SK-MEL-5 (cell line): ENCODE measurements at places on chromosomes 6 and 20.

DNA sequence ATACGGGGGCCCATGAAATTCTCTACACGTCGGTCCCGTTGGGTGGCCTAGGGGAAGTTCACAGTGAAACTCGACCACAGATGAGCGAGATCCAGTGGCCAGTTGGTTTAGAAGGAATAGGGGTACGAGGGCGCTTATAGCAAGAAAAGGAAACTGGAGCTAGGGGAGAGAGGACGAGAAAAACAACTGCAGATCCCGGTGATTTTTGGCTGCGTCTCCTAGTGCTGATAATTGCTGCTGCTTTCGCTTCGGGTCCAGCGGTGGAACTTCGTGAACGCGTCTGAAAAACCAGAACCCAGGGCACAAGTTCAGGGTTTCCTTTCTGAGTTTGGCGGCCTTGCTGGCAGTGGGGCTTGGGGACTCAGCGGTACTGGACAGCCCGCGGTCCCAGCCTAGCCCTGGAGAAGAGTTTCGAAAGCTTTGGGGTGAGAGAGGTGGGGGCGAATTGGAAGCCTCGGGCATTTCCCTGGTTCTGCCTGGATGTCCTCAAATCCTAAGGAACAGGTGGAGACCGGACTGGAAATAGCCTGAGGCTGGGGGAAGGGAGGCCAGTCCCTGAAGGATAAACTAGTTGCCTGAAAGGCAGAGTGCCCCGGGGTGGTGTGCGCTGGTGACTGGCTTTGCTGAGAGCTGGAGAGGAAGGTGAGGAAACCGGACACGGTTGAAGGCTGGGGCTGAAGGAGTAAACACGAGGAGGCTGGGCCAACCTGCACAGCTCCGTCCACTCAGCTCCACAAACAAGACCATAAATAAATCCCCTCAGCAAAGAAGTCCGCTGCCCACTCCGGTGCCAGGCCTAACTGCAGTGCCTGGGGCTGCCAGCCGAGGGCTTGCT lies 793 bp downstream of the GMPR start:
- DNase-seq = peak; percentile 94

DNA sequence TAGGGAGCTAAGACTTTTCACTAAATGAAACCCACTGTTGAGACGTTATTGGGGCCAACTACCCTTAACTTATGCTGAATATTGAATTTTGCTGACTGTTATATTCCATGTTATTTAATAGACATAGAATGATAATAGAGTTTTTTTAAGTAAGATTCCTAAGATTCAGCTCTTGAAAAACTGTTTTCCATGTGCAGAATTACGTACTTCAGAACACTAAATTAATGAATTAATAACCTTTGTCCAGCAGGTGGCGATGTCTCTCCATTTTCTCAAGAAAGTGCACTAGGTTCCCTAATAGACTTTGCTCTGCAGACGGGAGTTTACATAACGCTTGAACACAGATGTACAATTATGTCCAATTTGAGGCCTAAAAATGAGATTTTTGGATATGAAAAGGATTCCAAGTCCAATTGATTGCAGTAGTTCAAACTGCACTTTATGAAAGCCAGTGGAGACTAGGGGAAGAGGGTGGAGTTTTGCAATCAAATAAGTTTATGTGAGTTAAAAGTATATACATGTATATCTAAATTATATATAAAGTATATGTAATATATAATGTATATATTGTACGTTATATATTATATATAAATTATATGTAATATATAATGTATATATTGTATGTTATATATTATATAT lies 282.1 kb downstream of the UST start:
- DNase-seq = peak; percentile 87

DNA sequence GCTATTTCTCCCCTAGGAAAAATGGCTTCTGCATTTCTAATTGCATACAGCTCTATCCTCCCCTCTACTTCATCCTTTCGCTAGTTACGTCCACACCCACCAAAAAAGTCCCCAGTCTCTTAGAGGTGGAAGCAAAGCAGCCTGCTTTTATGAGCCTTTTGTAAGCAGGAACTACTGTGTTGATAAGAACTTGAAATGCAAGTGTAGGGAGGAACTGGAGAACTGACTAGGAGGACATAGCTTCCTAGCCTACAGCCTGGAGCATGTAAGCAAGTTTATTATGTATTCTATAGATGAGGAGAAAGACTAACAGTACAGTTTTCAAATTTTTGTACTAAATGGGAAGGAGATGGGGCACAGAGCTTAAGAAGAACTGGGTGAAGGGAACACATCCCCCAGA lies 10.3 kb downstream of the ARHGAP18 start:
- no peak for DNase-seq

DNA sequence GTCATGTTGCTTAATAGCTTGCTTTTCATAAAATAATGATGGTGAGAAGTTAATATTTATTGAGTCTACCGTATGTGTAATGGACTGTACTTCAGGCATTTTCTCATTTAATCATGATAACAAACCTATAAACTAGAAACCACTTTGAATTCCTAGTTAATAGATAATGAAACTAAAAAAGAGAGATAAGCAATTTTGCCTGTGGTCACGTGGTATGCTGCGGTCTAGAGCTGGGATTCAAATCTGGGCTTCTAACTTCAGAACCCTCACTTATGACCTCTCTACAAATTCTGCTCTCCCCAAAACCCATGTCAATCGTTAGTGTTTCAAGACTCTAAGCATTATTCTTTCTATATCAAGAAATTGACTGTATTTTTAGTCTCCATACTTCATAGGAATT lies 700.7 kb downstream of the PRKN start:
- no peak for DNase-seq

DNA sequence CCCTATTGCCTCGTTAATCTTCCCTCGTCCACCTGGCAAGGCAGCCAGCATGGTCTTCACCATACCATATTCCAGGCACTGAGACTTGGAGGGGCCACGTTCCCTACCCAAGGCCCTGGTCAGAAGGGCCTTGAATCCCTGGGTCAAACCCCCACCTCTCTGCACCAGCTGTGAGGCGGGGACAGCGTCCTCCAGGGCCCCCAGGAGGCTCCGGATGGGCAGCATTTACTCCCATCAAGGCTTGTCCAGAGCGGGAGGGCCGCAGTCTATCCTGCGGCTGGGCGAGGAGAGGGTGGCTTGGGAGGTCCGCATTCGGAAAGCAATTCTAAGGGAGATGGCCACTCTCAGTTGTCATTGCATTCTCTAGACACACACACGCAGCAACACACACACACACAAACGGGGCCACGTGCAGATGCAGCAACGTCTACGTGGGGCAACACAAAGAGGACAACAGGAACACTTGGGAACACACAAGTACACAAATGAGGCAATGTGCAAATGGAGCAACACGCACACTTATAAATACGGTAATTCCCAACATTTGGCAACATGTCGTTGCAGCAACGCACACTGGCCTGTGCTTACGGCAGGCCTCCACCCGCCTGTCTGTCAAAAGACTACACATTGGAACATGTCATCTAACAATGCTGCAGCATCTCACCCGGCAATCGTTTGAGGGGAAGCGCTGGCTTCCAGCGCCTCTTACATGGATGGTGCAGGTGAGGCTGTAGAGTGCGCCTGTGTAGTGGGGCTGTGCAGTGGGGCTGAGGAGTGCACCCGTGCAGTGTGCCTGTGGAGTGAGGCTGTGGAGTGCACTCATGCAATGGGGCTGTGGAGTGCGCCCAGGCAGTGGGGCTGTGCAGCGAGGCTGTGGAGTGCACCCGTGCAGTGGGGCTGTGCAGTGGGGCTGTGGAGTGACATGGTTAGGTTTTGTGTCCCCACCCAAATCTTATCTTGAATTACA lies 12.9 kb upstream of the NTSR1 start:
- no peak for DNase-seq

- peak; percentile 59 for DNase-seq
These were observed 66.2 kb downstream of the ARMC2 start for GRCh38 chr6:108914235-108915022.

DNA sequence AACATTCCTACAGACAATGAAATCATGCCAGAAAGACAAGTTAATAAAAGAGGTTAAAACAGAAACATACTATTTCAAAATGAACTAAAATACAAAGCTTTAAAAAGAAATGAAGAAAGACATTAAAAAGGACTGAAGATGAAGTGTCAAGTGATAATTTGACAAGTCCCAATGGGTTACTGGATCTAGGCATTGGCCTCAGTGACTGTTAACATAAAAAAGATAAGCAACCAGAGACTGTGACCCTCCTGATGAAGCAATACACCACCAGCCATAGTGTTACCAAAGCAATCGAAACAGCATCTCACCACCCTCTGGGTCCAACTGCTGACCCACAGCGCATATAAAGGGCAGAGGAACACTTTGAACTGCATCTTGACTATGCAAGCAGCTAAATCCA lies 130.3 kb downstream of the FIG4 start:
- no peak for DNase-seq

DNA sequence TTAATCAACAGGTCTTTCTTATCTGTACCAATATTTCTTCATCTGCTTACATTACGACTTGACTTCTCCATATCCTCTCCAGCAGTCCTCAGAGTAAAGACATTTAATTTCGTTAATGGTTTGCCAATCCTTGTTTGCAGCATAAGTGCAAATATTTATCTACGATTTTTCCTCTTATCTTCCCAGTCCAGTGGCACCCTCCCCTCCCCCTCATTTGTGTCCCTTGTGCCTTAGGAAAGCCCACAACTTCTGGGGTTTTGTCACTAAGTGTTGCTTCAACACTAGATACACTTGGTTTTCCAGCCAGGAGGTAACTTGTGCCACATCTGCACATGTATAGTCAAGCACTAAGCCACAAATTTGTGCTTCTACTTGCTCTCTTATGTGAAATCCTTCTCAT lies 327.2 kb downstream of the CBLN4 start:
- DNase-seq = no peak

- no peak for DNase-seq
These were observed 14.0 kb upstream of the GSTA4 start for GRCh38 chr6:53009056-53009455.

DNA sequence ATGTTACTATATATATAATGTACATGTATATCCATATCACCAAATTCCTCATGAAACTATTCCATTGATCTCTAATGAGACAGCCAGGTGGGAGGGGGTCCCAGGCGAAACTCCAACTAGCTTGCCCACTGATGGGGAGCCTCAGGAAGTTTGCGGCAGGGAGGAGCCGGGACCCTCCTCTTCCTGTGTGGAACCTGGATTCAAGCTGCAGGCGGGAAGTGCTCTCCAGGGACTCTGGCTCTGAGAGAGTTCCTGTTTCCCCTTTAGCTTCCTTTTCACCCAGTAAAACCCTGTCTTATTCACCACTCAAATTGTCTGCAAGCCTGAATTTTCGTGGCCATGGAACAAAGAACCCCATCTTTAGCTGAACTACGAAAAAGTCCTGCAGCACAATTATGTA lies 152.2 kb downstream of the OPN5 start:
- no peak for DNase-seq

GRCh38 chr6:128421788-128422187 lies 98.6 kb downstream of the PTPRK start:
- peak; percentile 79 for DNase-seq

GRCh38 chr6:26555505-26556262 lies 17.5 kb downstream of the HMGN4 start:
- no peak for DNase-seq
